Type B pancreatic cell (in vitro differentiated cells): ENCODE measurements at places on chromosomes 5 and 9. TPM values are rescaled to one million over a fixed set of nuclear protein-coding genes. Genes with fewer than 3 reads are reported as not detected.

- DNase-seq: no peak
- H3K27me3 ChIP-seq: no peaks in the 10 kb centered on the region
- H3K4me1 ChIP-seq: peaks cover 4% of the 10 kb centered on the region
Observed at GRCh38 chr5:121273833-121274433, 577.7 kb upstream of the FTMT start.

DNA sequence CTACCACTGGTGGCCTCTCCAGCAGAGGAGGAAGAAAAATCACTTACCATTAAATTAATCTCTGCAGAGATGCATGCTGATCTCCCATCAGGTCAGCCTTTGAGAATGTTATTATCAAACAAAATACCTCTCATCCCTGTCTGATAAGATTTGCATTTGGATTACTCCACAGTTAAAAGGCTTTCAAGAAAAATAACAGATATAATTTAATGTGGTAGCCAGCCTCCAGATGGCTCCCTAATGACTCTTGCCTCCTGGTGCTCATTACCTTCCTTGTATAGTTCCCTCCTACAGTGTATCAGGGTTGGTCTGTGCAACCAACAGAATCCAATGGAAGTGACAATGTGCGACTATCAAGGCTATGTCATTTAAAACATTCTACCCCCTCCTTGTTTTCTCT, 63.6 kb upstream of the TNPO1 start:
- H3K36me3 ChIP-seq: no peaks in the 10 kb centered on the region
- DNase-seq: no peak
- no peak overlapping the region for H3K27ac ChIP-seq
- H3K4me3 ChIP-seq: no peak overlapping the region
- H3K4me1 ChIP-seq: peaks cover 4% of the 10 kb centered on the region

PCYOX1L gene
- total RNA-seq: 8.2 and 18.5 TPM in 2 replicates

- H3K4me3 ChIP-seq: no peak overlapping the region
- H3K27me3 ChIP-seq: peaks cover 5% of the 10 kb centered on the region
- H3K36me3 ChIP-seq: peaks cover 4% of the 10 kb centered on the region
- DNase-seq: peak; percentile 65
- no peak overlapping the region for H3K27ac ChIP-seq
Observed at GRCh38 chr5:1746371-1747078, 53.1 kb downstream of the MRPL36 start.

YTHDC2 gene
- 22.3 and 30.4 TPM in 2 replicates for total RNA-seq

GRCh38 chr5:142931896-142932686, 161.9 kb downstream of the ARHGAP26 start:
- DNase-seq: no peak
- H3K36me3 ChIP-seq: peaks cover 3% of the 10 kb centered on the region
- no peaks in the 10 kb centered on the region for H3K27me3 ChIP-seq
- H3K4me3 ChIP-seq: no peak overlapping the region
- peaks cover 25% of the 10 kb centered on the region for H3K4me1 ChIP-seq
- H3K27ac ChIP-seq: no peak overlapping the region
